Osteocyte (in vitro differentiated cells): ENCODE measurements at places on chromosomes 5 and 9.

DNA sequence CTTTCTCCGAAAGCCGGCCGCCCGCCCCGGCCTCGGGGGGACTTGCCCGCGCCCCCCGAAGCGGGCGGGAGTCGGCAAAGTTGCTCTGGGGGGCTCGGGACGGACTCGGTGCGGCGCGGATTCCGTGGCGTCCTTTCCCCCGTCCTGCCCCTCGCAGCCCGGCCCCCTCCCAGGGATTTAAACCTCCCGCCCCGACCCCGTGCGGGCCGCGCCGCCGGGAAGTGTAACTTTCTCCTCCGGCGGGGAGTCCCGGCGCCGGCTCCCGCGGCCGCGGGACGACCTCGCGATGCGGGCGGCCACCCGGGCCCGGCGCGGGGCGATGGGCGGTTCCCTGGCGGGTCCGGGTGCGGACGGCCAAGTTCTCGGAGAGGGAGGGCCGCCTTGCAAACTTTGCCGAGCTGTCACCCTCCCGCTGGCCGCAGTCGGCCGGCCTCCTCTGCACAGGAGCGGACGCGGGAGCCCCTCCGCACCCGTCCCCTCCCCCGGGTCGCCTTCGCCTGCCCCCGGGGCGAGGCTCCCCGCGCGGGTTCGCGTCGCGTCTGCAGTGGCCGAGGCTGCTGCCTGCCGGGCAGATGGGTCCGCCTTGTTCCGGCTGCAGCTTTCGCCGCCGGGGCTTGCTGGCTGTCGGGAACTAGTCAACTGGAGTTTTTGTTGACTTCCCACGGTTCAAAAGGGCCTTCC lies 732 bp downstream of the PBX3 start:
- DNase-seq = no peak

DNA sequence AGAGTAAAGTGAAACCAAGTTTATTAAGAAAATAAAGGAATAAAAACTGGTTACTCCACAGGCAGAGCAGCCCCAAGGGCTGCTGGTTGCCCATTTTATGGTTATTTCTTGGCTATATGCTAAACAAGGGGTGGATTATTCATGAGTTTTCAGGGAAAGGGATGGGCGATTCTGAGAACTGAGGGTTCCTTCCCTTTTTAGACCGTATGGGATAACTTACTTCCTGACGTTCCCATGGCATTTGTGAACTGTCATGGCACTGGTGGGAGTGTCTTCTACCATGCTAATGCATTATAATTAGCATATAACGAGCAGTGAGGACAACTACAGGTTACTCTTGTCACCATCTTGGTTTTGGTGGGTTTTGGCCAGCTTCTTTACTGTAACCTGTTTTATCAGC lies 323.9 kb upstream of the PTGER4 start:
- DNase-seq = no peak

DNA sequence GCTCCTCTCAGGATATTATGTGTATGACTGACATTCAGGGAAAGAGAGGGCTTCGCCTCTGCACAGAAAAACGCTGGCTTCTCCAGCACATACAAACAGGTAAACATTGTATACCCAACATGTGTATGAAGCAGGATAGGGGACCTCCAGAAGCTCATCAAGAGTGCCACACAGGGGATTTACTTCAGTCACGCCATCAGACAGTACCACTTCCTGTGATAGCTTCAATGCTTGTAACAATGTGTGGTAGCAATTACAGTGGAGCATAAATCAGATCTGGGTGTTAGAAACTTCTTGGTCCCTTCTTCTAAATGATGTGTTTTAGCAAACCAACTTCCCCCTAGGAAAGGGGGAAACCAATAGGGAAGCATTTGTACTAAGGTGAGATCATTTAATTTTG lies 160.8 kb downstream of the TSSK1B start:
- DNase-seq = no peak

DNA sequence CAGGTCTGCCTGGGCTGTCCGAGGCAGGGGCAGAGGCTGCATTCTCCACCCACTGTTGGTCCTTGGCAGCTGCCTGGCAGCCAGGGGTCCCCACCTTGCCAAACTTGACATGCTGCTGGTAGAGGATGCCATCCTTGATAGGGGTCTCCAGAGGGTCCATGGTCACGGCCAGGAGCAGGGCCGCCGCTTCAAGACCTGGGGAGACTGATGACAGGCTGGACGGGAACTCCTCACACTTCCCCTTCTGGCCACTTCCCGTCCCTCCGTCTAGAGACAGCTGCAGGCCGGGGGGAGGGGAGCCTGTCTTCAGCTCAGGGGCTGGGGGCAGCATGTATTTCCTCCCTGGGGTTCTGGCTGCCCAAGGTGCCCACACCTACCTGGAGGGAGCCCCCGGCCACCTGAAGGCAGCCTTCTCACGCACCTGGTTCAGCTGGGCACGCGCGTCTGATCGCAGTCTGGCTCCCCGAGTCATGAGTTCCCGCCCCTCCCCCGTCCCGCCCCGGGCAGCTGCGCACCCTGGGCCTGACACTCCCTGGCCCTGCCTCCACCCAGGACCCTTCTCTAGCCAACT lies at the start of gene DOK3:
Gene DOK3 (minus strand): TSS at position 446 of the 571 bp plus-strand sequence. CDS start 286 bp downstream, at position 160.
- DNase-seq = no peak

- no peak for DNase-seq
Observed at GRCh38 chr9:16417161-16417560, 453.3 kb downstream of the BNC2 start.
